LNCaP clone FGC (cell line): ENCODE measurements at places on chromosomes 1 and 21.

- peak; percentile 46 for DNase-seq
Measured at GRCh38 chr1:232291681-232292080, 338.3 kb downstream of the SIPA1L2 start.

GRCh38 chr1:51190961-51191360 is 45.1 kb upstream of the RNF11 start:
- DNase-seq, result no peak

DNA sequence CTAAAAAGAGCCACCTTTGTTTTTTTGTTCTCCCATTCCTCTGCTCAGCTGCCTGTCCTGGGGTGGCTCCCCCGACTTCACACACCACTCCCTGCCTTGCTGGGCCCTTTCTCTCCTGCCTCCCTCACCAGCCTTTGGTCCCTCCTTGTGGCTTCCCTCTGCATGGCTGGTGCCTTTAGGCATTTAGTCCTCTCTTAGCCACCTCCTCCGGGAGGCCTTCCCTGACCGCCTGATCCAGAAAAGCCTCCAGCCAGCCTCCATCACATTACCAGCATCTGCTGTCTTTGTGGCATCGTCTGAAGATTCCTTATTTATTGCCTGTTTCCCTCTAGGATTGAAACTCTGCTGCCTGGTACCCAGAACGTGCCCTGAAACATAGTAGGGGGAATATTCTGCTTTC is 46.2 kb upstream of the ACOT11 start:
- no peak for DNase-seq

DNA sequence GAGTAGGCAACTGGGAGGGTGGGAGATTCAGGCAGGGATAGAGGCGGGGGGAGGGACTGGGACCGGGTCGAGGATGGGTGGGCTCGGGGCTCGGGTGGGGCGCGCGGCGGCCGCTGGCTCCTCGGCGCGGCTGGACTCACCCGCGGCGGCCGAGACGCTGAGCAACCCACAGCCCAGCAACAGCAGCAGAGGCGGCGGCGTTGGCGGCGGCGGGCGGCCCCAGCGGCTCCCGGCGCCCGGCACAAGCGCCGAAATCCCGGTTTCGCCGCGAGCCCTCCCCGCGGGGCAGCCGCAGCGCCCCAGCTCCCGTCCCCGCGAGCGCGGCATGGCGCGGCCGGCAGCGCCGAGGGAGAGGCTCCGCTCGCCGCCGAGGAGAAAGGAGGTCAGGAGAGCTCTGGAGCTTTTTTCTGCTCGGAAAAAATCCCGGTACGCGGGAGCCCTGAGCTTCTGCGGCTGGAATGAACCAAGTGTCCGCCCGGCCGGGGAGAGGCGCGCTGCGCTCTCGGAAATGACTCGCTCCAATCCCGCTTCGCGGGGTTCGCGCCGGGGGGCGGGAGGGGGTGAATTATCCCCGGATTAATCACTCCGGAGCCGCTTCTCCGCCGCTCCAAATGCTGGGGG is at the start of gene CSMD2:
Gene CSMD2 (minus strand): TSS at position 460 of the 621 bp plus-strand sequence. CDS start 133 bp downstream, at position 327.
- no peak for DNase-seq

- DNase-seq, result peak; percentile 65
Measured at GRCh38 chr1:41484402-41485241, at the start of gene EDN2. Gene EDN2, minus strand, starts transcription at chr1:41484683. Its CDS starts 82 bp downstream, at chr1:41484601.

- DNase-seq, result no peak
Measured at GRCh38 chr1:241063276-241063675, 293.7 kb downstream of the RGS7 start.

DNA sequence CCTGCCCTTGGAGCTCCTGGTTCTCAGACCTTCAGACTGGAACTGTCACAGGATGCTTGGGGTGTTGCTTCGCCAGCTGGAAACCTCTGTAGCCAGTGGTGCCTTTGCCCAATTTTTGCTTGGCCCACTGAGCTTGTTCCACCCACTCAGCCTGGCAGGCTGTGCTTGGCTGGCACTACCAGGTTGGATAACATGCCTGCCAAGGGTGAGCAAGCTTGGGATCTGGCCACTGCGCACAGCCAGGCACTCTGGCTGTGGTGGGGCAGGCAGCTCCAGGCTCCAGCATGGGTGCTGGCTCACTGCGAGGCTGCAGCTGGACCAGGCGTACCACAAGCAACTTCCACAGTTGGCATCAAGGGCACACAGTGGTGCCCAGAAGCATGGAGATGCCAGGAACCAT is 967.8 kb upstream of the NCAM2 start:
- DNase-seq, result no peak

GRCh38 chr1:92502247-92502646 is 15.5 kb upstream of the GFI1 start:
- DNase-seq, result no peak

DNA sequence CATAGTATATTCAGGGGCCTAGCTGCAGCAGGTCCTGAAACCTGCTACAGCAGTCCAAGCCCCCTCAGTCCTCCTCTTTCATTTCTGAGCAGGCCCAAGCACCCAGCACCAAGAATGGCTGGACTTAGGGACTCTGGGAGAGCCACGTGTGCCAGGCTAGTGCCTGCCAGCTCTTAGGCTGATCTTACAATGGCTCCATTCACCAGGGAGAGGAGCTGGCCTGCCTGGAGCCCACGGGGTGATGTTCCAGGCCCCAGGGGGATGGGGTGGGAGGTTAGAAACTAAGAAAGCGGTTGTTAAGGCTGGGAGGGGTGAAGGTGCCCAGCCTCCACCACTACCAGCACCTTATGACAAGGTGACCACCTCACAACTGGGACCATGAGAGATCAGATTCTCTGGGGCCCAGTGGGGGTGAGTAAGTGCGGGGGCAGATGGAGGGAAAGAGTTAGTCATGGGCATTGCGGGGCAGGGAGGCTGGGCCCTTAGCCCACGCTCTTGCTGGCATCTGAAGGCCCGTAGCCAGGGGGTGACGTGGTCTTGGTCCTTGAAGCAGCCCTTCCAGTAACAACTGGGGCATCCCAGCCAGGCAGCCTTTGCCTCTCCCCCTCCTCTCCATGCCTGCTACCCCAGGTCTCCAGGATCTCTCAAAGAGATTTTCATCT is 30.3 kb upstream of the CLIC4 start:
- no peak for DNase-seq

- DNase-seq, result no peak
Measured at GRCh38 chr21:25837533-25838265, 102.9 kb downstream of the GABPA start.

- no peak for DNase-seq
Measured at GRCh38 chr1:172724765-172725613, 66.1 kb downstream of the FASLG start.

- DNase-seq, result no peak
Measured at GRCh38 chr21:41832596-41833496, 46.3 kb downstream of the PRDM15 start.

GRCh38 chr1:176504848-176505553 is 42.0 kb downstream of the PAPPA2 start:
- no peak for DNase-seq

DNA sequence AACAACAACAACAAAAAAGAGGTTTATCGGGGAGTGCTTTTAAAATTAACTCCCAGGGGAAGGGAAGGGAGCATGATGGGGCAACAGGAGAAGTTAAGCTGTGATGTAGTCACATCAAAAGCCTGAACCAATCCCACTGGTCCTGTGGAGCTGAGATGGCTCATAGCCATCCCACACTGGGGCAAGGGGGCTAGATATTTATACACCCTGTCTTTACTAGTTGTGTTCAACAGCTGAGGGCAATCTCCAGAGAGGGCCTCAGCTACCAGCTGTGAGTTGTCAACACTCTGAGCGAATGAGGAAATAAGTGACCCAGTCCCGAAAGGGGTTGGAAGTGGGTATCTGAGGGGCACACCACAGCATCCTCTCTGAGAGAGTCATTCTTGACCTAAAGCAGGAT is 31.0 kb upstream of the CREG1 start:
- no peak for DNase-seq

GRCh38 chr1:160868141-160868540 is 5.5 kb upstream of the CD244 start:
- DNase-seq, result no peak

DNA sequence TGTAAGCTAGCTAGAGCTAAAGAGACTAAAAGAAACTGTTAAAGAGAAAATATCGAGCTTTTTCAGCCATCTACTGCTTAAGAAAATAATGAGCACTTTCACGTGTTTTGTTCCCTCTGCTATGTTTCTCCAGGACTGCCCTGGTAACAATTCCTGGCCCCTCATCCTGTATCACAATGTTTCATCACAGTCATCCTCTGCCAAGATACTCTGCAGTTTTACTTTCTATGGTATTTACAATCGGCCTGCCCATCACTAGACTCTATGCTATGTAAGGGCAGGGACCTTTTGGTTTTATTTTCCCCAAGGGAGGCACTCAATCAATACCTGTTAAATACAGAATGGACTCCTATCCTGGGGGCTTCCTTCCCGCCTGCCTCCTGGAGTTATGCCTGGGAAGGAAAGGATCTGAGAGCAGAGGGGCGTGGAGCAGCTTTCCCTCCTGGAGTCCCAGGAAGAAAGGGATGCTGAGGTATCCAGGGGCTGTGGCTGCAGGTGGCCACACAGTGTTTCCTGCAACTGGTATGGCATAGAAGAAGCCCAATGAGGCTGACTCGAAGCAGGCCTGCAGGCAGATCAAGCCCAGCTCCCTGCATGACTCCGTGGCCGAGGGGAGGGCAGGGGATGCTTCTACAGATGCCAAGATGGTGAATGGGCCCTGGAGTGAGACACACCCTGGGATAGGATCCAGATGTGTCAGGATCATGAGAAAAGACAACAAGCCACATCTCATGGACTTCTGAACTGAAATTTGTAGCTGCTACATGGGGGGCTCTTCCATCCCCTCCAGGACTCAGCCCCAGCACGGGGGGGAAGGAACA is 52.9 kb downstream of the MATN1 start:
- no peak for DNase-seq

DNA sequence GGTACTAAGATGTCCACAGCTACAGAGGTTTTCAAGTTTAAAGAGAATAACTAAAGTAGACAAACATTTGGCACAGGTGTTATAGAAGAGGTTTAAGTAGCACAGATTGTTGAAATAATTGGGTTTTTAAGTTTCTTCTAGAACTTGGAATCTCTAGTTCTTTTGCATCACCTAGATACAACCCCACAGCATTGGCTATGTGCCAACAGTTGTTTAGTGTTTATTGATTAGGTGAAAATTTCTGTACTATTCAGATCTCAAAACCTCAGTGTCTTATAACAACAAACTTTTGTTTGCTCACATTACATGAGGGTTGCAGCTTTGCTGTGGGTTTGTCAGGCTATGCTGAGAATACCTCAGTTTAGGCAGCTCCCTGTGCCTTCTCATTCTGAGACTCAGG is 162.5 kb downstream of the TBX15 start:
- no peak for DNase-seq
